ENCODE measurements at places on chromosomes 4 and X.

- no peak for DNase-seq
These were observed 780.9 kb downstream of the ARAP2 start for GRCh38 chr4:35463251-35463952.

GRCh38 chrX:22541926-22542325 lies 269.2 kb downstream of the CBLL2 start:
- DNase-seq: no peak

DNA sequence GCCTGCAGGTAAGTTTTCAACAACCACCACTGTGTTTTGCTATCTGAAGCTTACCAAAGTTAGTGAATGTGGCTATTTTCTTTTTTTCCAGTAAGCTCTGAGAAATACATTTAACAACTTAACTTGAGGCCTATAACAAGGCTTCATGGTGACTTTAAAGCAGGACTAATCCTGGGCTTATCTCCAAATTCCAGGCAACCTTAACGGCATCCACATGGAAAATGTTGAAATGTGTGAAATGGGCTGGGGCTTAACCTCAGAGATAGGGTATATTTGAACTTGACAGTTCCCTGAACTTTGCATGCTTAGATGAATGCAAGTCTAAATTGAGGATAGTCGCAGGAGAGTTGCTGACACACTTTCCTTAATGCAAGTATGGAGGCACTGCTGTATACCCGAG lies 539.2 kb downstream of the GALNTL6 start:
- DNase-seq: no peak

DNA sequence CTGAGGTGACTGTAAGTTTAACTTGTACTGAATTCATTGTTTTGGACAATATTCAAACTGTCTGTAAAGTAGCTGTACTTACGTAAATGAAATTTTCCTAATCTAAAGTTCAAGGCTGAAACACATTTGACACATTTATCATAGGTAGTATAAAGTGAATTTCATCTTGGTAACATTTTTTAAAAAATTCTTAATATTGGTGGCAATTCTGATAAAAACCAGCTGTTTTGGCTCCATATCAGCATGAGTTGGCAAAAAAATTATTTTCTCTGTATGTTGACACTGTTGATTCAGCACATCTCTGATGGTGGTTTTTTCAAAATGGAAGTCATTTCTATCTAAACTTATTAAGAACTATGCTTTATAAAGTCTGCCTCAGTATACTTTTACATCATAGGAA lies 30.9 kb downstream of the CXorf58 start:
- no peak for DNase-seq

- DNase-seq: no peak
These were observed 24.9 kb upstream of the DYNLT3 start for GRCh38 chrX:37872303-37872655.

Data from CD4-positive, alpha-beta T cell treated with Interleukin-4 for 1 hour (primary cell).